ENCODE measurements at places on chromosomes 5 and 9.

- DNase-seq: no peak
These were observed 29.2 kb downstream of the PCDHGC5 start for GRCh38 chr5:141517880-141518617.

- no peak for DNase-seq
These were observed 406.7 kb downstream of the GABRG2 start for GRCh38 chr5:162474239-162474638.

DNA sequence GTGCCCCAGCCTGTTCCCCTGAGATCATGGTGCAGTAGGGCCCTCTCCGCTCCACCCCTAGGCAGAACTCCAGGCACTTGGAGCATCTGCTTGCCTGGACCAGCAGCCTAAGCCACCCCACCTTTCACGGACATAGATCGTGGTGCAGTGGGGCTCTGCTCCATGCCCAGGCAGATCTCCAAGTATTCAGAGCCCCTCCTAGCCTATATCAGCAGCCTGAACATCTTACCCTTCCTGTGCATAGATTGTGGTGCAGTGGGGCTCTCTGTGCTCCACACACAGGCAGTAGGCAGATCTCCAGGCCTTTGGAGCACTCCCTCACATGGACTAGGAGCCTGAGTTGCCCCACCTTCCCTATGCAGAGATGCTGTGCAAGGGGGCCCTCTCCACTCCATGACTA lies 103.0 kb downstream of the GLIS3 start:
- no peak for DNase-seq

GRCh38 chr5:140570058-140570457 lies 5.4 kb downstream of the SLC35A4 start:
- DNase-seq: no peak

- DNase-seq: no peak
These were observed 38.1 kb upstream of the SSBP2 start for GRCh38 chr5:81789033-81789432.

DNA sequence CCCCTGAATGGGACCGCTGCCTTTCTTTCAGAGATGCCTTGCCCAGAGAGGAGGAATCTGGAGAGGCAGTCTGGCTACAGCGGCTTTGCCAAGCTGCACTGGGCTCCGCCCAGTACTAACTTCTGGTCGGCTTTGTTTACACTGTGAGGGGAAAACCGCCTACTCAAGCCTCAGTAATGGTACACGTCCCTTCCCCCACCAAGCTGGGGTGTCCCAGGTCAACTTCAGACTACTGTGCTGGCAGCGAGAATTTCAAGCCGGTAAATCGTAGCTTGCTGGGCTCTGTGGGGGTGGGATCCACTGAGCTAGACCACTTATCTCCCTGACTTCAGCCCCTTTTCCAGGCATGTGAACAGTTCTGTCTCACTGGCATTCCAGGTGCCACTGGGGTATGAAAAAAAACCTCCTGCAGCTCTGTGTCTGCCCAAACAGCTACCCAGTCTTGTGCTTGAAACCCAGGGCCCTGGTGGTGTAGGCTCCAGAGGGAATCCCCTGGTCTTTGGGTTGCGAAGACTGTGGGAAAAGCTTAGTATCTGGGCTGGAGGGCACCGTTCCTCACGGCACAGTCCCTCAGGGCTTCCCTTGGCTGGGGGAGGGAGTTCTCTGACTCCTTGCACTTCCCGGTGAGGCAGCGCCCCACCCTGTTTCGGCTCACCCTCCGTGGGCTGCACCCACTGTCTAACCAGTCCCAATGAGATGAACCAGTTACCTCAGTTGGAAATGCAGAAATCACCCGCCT lies 171.2 kb downstream of the CWC27 start:
- no peak for DNase-seq

GRCh38 chr5:173745123-173745522 lies 128.7 kb upstream of the BOD1 start:
- no peak for DNase-seq

- no peak for DNase-seq
These were observed 6.8 kb downstream of the NR2F1 start for GRCh38 chr5:93589829-93590215.

DNA sequence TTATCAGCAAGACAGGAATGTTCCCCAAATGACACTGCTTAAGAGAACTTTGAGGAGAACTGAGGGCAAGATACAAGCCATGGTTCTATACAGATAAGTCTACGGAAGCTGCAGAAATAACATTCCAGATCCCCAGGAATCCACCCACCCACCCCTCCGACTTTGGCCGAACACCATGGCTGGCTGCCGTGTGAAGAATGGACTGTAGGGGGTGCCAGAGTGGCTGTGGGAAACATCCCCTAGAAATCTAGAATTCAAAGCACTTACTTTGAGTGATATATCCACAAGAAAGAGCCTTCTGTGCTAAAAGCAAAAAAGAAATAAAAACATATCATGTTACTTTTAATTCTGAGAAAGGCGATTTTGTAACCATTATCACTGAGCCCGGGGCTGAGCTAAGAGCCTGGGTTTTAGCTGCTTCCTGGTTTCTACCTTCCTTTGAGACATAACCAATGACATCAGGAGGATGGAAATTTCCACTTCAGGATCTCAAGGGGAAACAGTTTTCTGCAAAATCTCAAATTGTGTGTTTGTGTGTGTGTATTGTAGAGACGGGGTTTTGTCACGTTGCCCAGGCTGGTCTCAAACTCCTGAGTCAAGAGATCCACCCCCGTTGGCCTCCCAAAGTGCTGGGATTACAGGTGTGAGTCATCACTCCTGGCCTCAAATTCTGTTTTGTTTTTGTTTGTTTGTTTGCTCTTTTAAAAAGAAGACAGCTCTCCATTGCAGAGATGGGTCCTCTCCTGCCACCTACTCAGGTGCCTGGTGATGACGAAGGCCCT lies 36.4 kb downstream of the GGTA1 start:
- no peak for DNase-seq

GRCh38 chr9:137986268-137987099 lies 108.9 kb downstream of the CACNA1B start:
- DNase-seq: no peak

GRCh38 chr9:112380102-112380824 lies at the start of gene HSDL2:
TSS of gene HSDL2 (plus strand) at chr9:112380108. CDS start at chr9:112380164, 56 bp downstream.
- no peak for DNase-seq

DNA sequence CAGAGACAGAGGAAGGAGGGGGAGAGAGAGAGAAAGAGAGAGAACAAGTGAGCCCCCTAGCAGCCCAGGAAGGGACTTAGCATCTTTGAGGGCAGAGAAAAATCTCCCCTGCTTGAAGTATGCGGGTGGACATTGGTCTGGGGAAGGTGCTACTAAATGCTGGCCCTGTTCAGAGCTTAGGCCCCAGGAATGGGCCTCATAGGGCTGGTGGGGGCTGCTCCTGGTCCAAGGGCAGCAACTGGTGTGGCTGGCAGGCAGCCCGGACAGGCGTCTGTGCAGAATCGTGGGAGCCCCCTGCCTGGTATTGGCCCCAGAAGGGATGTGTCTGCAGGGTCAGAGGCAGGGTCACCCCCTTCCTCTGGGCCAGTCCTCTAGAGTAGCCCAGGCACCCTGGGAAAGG lies 47.8 kb upstream of the SUSD3 start:
- DNase-seq: no peak

DNA sequence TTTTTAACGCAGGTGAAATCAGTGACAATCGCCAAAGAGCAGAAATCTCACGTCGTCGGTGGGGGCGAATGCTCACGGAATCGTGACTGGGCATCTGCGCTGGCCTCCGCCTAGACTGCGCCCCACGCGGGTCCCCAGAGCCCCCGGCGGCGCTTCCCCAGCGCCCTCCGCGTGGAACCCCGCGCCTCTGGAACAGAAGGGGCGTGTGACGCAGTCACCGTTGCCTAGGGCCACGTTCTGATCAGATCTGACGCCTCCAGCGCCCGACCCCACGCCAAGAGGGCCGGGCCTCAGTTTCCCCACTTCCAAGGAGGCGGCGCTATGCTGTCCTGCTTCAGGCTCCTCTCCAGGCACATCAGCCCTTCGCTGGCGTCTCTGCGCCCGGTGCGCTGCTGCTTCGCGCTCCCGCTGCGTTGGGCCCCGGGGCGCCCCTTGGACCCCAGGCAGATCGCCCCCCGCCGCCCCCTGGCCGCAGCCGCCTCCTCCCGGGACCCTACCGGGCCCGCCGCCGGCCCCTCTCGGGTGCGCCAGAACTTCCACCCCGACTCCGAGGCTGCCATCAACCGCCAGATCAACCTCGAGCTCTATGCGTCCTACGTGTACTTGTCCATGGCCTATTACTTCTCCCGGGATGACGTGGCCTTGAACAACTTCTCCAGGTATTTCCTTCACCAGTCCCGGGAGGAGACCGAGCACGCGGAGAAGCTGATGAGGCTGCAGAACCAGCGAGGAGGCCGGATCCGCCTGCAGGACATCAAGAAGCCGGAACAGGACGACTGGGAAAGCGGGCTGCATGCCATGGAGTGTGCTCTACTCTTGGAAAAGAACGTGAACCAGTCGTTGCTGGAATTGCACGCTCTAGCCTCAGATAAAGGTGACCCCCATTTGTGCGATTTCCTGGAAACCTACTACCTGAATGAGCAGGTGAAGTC lies at the start of gene FTMT:
TSS of gene FTMT (plus strand) at position 240 of the 932 bp plus-strand sequence. CDS start at position 322, 82 bp downstream.
- no peak for DNase-seq

GRCh38 chr9:4235871-4236804 lies 63.7 kb downstream of the GLIS3 start:
- no peak for DNase-seq

- DNase-seq: no peak
These were observed 174.6 kb upstream of the ZNF608 start for GRCh38 chr5:124920909-124921666.

DNA sequence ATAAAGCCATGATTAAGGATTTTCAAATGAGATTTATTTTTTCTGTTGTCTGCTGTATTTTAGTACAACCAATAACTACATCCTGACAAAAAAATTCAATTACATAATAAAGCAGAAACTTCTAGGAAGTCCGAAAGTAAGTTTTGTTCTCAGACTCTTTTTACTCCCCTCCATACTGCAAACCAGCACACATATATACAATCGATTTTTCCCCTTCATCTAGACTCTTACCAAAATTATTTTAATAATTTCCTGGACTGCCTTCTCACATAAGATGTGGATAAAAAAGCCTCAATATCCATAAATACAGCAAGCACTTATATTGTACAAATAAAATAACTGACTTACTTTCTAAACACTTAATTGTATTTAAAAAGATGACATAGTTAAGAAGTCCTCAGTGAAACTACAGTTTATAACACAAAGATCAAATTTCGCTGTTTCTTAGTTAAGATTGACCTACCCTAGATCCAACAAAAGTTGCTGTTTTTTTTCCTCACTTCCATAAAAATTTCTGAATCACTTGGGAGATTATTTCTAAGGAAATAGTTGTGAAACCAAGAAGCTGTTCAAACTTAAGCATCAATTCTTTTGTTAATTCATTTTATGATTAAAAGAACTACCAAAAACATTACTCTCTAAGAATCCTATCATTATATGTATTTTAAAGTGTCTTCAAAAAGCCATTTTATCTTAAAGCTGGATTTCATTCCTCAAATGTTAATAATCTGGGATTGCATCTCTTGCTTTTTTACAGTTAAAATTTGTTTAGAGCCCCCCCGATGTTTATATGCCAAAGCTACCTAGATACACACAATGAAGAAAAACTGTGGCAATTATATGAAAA lies 74.7 kb upstream of the IFNE start:
- DNase-seq: no peak

- DNase-seq: no peak
These were observed 9.7 kb upstream of the RIOK2 start for GRCh38 chr5:97192580-97193354.

DNA sequence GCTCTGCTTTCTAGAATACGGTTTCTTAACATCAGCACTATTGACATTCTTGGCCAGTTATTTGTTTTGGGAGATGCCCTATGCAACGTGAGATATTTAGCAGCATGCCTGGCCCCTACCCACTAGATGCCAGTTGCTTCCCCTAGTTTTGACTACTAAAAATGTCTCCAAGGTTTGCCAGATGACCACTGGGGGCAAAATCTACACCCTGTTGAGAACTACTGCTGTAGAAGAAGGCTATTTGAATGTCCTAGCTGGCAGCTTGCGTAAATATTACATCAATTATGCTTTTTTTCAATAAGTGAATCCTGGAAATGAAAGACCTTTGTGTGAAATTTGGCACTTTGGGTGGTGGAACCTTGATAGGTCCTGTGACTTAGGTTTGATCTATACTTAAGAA lies 5.0 kb downstream of the NCBP1 start:
- no peak for DNase-seq

GRCh38 chr9:34158362-34158869 lies 20.4 kb upstream of the UBAP1 start:
- DNase-seq: no peak

GRCh38 chr5:147369742-147370374 lies 135.0 kb downstream of the STK32A start:
- DNase-seq: no peak

DNA sequence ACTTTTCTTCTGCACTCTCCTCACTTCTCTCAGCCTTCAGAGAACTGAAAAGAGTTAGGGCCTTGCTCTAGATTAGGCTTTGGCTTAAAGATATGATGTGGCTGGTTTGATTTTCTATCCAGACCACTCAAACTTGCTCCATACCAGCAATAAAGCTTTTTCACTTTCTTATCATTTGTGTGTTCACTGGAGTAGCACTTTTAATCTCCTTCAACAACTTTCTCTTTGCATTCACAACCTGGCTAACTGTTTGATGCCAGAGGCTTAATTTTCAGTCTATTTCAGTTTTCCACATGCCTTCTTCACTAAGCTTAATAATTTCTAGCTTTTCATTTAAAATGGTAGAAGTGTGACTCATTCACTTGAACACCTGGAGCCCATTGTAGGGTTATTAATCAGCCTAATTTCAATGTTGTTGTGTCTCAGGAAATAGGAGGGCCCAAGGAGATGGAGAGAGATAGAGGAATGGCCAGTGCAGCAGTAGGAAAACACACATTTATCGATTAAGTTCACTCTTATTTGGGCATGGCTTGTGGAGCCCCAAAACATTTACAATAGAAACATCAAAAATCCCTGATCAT lies 5.9 kb downstream of the ATPSCKMT start:
- no peak for DNase-seq

- no peak for DNase-seq
These were observed 61.9 kb upstream of the LMX1B start for GRCh38 chr9:126551812-126552211.

DNA sequence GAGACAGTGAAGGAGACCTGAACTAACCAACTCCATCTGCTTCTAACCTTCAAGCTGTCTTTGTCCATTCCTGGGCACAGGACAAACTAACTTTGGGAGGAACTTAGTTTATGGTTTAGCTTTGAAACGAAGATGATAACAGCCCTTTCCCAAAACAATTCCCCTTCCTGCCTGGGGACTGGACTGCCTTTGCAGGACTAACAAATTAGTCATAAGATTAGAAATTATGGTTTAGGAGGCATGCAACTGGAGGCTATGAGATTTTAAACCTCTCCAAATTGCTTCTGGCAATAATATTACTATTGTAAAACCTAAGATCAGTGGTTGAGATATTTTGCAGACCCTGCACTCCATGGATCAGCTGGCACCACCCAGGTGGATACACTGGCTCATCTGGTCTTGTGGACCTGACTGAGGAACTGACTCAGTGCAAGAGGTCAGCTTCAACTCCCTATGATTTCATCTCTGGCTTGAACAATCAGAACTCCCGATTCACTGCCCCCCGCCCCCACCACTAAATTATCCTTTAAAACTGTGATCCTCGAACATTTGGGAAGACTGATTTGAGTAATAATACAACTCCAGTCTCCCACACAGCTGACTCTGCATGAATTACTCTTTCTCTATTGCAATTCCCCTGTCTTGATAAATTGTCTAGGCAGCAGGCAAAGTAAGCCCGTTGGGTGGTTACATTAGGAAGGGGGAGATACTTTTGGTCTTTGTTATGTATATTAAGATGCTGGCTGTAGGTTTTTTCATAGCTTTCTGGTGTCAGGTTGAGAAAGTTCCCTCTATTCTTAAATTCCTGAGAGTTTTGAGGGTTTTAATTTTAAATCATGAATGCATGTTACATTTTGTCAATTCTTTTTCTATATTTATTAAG lies 213.3 kb downstream of the TSSK1B start:
- DNase-seq: no peak

- no peak for DNase-seq
These were observed 1.2 kb upstream of the F12 start for GRCh38 chr5:177410575-177410974.

All from brain pericyte (primary cell).